ENCODE measurements at places on chromosomes 2 and 18.
A peak's percentile ranks its signal among the peaks of the same experiment; 100 is the strongest.

DNA sequence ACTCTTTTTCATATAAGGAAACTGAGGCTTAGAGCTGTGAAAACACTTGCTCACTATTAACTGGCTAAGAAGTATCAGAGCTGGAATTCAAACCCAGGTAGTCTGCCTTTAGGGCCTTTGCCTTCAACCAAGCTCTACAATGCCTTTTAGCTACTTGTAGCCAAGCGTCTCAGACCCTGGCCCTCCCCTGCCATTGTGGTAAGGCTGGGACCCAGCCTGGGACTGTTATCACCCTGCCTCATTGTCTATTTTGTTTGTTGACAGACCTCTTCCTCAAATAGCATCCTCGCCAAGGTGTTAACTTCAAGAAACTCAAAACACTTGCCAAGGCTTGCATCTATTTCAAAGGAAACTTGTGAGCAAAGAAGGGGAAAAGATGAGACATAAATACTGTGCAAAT, 76.7 kb upstream of the CD28 start:
- no peak for DNase-seq

- DNase-seq = no peak
These were observed 69.8 kb upstream of the RASGRP3 start for GRCh38 chr2:33406622-33407021.

DNA sequence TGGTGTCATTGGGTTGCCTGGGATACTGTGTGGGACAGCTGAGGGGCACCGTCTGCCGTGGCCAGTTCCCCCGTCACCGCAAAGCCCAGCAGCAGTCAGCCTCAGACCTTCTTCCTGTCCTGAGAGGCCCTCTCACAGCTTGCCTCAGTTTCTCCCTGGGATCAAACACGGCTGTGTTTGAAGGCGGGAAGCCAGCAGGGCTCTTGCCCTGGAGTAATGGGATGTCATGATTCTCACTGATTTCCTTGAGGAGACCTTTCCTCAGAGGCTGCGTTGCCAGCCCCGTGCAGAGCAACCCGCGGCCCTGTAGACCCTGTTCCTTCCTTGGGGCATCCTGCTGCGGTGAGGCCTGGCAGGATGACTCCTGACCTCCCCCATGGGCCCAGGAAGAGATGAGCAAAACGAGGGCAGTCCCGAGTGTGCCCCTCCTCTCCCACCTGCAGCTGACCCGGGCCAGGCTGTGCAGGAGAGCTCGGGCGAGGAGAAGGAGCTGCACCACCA, 13.9 kb upstream of the NFATC1 start:
- DNase-seq = no peak

GRCh38 chr2:242035858-242036652, 166.5 kb downstream of the RTP5 start:
- DNase-seq = no peak

DNA sequence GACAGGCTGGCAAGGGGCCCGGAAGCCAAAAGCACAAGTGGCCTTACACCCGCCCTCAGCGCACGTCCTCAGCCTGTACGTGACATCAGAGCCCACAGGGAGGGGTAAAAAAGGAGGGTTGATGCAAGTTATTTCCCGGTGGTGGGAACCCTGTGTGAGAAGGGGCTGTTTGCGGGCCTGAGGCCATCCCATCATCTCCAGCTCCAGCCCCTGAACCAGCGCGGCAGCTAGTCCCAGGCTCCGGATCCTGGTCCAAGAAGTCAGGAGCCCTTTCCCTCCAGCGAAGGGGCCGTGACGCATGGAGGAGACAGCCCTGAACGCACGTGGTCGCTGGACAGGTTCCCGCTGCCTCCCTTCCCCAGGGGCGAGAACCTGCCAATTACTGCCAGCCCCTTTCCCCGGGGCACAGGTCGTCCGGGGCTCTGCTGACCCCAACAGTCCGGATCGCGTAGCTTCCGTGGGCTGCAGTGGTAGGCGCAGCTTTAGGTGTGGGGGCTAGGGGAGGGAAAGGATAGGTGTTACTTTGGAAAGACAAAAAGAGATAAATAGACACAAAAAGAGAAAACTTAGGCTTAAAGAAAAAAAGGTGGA, 1.3 kb upstream of the LRP2 start:
- DNase-seq = peak; percentile 59

GRCh38 chr2:110837446-110838409, 105.4 kb downstream of the ACOXL start:
- DNase-seq = no peak

GRCh38 chr2:85914922-85915321, 26.1 kb upstream of the ST3GAL5 start:
- DNase-seq = peak; percentile 7

- DNase-seq = no peak
These were observed 271.4 kb downstream of the TCF4 start for GRCh38 chr18:55316486-55317184.

GRCh38 chr2:27855476-27855875, 34.7 kb downstream of the RBKS start:
- DNase-seq = no peak

- no peak for DNase-seq
These were observed 114.5 kb upstream of the STPG4 start for GRCh38 chr2:47269316-47270232.

GRCh38 chr2:130845505-130846085, 8.9 kb downstream of the ARHGEF4 start:
- no peak for DNase-seq

DNA sequence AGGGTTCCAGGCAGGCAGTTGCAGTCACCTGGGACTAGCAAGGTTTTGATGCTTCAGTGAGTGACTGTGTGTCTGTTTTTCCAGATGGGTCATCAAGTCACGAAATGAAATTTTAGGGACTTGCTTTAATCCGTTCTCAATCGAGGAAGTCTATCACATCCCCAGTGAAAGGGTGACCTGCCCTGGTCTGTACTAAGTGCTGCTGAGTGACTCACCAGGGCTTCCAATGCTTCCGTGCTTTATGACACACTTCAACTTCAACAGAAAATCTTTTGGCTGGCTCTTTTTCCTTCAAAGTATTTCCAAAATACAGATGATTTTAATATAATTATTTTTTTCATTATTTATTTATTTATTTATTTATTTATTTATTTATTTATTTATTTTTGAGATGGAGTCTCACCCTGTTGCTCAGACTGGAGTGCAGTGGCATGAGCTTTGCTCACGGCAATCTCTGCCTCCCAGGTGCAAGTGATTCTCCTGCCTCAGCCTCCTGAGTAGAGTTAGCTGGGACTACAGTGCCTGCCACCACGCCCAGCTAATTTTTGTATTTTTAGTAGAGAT, 18.4 kb downstream of the TFCP2L1 start:
- DNase-seq = no peak

GRCh38 chr2:31060397-31060796, 77.8 kb downstream of the GALNT14 start:
- DNase-seq = peak; percentile 27

GRCh38 chr2:138184428-138184827, 220.2 kb downstream of the HNMT start:
- DNase-seq = no peak

DNA sequence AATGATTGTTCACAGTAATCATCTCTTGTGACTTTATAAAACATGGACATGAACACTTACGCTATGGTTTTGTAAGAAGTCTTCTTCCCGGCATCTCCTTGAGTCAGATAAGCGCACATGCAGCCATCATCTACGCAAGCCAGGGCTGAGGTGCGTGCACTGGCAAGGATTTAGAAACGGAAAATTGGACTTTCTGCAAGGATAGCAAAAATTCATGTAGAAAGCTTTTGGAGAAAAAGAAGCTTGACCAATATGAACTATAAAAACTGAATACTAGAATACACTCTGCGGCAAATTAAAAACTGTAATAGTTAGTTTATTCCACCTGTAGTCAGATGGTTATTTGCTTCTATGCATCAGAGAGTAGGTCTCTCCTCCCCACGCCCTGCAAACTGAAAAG, 6.3 kb downstream of the NMS start:
- no peak for DNase-seq

DNA sequence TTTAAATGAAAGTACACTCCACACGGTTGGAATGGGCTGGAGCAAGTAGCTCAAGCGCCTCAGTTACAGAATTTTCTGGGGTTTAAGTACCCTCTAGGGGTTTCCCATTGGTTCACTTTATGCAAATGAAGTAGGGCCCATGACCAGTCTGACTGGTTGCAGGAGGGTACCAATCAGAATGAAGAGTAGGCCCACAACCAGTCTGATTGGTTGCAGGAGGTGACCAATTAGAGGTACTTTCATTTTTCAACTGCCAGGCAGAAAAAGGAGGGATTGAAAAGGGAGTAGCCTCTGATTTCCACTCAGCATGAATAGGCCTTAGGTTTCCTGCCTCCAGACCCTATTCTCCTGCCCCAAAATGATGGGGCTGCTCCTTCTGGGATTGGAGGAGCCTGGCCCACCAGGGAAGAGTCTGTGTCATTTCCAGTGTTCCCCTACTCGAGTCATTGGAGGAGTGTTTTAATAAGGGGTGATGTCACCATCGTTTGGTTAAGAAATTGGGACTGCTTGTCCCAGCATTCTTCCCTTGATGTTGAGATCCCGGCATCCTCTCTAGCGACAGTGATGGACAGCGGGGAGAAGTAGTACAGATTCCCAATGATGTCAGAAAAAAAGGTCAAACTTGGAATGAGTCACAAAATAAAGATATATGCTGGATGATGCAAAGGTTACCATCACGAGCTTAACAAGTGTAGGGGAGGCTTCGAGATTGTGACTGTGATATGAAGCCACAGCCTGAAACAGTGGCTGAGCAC, 210.4 kb downstream of the SH3BP4 start:
- no peak for DNase-seq

DNA sequence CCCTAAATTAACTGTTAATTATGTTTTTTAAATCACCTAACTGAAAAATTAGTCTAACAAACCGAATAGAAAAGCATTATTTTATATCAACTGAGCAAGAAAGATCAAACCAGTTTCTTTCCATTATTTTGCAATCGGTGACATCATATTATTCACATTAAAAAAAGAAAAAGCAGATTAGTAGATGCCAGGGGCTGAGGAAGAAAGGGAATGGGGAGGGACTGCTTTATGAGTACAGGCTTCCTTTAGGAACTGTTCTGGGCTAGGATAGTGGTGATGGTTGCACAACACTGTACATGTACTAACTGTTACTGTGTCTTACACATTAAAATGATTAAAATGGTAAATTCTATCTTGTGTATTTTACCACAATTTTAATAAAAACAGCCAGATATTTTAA, 59.3 kb downstream of the COBLL1 start:
- DNase-seq = no peak

DNA sequence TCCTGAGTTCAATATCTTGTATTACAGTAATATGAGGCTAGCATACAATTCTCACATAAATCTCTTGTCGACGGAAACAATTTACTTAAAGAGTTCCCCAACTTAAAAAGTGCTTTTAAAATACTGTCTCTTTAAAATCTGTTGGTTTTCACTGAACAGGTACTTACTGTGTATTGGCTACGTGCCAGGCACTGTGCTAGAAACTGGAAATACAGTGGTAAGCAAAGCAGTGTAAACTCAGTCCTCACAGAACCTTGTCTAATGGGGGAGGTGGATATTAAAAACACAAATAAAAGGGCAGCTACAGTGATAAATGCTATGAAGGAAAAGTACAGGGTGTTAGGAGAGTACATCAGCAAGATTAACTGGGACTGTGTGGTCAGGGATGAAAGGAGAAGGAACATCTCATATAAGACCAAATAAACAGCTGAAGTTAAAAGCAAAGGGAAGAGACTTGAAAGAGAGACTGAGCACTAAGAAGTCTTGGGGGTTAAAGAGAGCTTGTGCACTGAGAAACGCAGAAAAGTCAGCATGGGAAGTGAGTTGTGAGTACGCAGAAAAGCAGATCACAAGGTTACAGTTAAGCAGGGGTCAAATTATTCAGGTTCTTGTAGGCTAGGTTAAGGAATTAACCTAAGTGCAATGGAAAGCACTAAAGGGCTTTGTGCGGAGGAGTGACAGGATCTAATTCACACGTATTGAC, 52.5 kb downstream of the USP40 start:
- peak; percentile 5 for DNase-seq

- no peak for DNase-seq
These were observed 138.6 kb downstream of the DTNA start for GRCh38 chr18:34848695-34849094.

GRCh38 chr18:31401156-31402025, 24.8 kb downstream of the DSG4 start:
- peak; percentile 27 for DNase-seq

DNA sequence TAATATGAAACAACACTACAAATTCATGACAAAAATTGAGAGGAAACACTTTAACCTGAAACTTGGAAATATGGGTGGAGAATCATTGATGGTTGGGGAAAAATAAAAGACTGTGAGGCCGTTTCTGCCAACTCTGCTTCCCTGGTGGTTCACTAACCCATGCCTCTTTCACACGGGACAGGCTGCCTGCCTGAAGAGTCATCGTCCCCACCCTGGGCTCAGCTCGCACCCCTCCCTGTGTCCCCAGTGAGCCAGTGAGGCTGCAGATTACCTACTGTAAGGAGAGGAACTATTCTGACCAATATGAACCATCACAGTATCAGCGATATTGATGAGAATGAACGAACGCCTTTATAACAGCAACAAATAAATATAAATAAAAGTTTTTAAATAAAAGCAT, 357.8 kb upstream of the CDH20 start:
- DNase-seq = no peak

DNA sequence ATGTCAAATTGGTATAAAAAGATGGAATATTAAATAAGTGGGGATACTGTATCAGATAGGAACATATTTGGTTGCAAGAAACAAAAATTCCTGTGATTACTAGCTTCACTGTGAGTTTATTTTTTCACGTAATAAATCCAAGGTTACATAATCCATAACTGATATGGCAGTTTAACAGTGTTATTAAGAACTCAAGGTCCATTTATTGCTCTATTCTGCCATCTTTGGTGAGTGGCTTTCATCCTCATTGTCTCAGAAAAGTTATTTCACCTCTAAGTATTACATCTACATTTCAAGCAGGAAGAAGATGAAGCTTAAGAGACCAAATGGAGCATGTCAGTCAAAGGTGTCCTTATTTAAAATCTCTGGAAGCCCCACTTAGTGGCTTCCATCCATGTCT, 37.2 kb downstream of the YIPF4 start:
- no peak for DNase-seq

DNA sequence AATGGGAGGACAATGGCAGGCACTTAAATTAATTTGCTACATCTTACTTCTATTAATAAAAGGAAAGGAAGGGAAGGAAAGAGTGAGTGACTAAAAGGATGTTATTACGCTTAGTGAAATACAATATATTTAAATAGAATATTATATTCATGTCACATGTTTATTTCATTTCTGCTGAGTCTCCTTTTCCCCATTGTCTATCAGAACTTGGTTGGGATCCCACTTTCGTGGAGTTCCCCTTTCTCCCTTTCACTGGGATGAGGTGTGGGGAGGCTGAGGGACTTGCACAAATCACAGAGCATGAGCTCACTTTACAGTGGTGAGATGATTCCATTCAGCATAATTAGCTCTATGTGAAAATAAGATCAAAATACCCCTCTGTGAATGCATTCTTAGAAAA, 730.6 kb downstream of the TSN start:
- DNase-seq = no peak

- no peak for DNase-seq
These were observed 4.3 kb downstream of the TMEFF2 start for GRCh38 chr2:192190474-192190873.
